NCI-H1105 treated with DMSO at 0.1 percent for 48 hours (cell line): ENCODE measurements at places on chromosomes 4 and X.

GRCh38 chr4:127145006-127145540 is 487.7 kb upstream of the INTU start:
- peak; percentile 96 for DNase-seq

DNA sequence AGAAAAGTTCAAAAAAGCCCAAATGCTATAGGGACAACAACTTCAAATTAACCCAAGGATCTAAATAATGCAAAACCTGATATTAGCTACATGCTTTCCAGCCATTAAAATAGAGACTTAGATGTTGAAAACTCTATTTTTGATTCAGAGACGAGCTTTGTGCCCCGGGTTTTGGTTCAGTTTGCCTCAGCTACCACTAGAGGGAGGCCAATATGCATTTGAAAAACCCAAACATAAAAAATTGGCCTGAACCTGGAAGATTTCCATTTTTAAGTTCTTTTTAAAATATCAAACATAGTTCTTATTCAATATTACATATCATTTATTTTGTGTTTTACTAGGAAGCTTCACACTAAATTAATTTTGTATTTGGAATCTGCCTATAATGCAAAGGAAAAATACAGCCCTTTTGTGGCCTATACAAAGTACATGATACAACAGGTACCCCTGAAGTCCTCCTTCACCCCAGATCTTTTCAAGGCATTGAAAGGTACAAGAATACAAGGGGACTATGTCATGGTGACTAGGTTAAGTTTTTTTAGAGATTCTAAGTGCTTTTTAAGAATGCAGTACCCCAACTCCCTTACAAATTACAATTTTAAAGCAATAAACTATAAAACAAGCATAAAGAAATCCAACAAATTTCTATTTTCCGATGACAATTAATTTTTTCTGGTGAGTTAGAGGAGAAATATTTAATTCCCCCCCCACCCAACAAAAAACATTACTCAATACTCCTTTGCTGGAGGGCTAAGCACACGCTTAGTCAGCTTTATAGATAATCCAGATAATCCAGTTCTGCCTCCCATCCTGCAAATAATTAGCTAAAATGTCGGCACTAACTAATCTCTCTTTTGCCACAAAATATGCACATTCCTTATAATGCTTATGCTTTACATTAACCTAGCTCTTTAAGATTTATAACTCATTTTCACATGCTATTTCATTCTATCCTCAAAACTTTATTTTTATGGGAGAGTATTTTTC is 97.7 kb upstream of the PTPN13 start:
- DNase-seq = peak; percentile 20

DNA sequence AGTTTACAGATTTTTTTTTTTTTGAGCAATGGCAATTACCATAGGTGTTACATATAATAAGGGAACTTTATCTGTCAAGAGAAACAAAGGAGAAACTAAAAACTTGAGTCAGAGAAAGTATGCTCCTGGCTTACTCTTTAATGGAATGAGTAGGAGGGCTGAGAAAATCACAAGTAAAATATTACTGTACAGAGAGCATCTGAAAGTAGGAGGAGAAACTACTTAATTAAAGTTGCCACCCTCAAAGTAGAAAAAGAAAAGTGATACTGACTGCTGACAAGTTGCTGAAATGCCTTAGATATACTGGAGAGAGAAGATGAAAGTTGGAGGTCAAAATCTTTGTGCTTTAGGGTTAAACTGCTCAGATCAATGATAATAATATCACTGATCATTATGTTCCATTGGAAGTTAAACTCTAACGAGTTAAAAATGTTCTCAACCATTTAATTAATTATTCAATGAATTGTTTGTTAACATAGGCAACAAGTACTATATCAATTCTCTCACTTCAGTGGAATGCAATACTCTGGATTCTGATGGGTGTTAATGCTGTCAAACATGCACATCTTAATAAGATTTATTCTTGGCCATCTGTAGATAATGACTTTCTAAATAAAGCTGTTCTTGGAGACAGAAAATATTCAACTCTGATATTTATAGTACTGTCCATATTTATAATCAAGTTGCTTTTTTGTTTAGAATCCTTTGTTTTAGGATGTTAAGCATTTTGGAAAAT is 61.2 kb upstream of the CAMK2D start:
- DNase-seq = no peak

- DNase-seq = no peak
Measured at GRCh38 chr4:38233727-38234480, 273.7 kb downstream of the PTTG2 start.

- no peak for DNase-seq
Measured at GRCh38 chrX:50158593-50158992, 42.2 kb downstream of the AKAP4 start.

DNA sequence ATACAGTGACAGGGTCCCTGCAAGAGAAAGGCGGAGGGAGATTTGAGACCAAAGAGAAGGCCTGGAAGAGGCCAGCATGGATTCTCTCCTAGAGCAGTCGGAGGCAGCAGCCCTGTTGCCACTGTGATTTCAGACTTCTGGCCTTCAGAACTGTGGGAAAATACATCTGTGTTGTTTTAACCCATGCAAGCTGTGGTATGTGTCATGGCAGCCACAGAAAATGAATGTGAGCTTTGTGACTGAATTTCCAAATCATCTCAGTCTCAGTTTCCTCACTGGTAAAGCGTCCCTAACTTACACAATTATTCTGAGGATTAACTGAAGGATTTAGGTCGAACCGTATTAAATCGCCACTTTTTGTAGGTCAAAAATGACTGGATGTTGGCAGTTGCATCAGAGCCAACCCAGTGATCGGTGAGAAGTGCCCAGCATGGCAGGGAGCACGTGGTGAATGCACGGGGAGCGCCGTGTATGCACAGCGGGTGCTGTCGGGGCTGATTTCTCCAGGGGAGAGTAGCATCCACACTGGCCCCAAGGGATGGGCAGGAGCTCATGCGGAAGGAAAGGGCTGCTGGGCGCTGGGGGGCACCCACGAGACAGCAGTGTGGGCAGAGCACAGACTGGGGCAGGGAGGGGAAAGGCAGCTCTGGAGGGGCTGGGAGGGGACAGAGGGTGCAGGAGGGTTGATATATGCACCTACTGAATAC is 23.8 kb upstream of the NSG1 start:
- DNase-seq = no peak

DNA sequence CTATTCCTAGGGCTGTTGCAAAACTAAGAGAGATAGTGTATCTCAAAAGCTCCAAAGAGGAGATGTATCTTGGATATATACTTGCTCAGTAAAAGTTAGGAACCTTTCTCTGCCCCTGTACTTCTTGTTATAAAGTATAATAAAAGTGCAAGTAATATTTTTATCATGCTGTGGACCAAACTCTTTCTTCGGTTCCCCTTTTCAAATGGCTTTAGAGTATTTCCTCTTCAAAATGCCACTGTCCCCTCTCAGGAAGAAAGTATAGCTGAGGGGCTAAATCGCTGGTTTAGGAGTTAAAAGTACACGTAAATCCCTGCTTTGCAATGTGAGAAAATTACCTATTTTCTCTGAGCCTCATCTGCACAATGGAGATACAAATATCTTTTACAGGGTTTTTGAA is 169.1 kb upstream of the FTHL17 start:
- no peak for DNase-seq

GRCh38 chrX:98357146-98357545 is 1473.4 kb downstream of the RPA4 start:
- peak; percentile 59 for DNase-seq

DNA sequence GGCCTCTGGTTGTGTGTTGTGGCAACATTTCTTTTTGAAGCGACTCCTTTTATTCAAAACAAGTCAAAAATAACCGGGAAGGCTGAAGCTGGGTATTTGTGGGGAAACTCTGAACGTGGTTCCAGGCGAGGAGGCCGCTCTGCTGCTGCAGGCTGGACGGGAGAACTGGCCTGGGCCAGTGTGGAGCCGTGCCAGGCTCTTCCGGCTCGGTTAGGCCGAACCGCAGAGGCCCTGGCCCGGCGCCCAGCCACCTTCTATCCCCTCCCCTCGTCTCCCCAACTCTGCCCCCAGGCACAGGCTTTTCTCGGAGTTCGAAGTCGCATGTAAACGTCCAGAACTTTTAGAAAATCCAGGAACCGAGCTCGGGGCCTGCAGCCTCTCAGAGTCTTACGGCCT is 2.4 kb upstream of the BCOR start:
- DNase-seq = no peak

- DNase-seq = no peak
Measured at GRCh38 chr4:6988016-6988715, 55.0 kb upstream of the TADA2B start.

DNA sequence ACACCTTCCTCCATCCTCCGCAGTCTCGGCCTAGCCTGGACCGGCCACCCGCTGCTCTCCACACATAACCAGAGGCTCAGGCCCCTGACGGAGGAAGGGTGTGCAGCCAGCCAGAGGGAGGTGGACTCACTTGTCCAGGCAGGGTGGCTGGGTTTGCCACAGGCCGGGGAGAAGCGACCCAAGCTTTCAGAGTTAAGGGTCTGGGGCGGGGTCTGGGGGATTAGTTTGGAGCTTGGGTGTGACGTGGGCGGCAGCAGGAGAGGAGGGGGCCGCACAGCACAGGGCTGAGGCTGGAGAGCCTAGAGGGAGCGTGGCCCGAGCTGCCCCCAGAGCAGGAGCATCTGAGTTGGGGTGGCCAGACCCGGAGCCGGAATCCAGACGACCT is 22.4 kb upstream of the CPLX1 start:
- no peak for DNase-seq

GRCh38 chr4:8761167-8761823 is 110.3 kb downstream of the HMX1 start:
- no peak for DNase-seq

DNA sequence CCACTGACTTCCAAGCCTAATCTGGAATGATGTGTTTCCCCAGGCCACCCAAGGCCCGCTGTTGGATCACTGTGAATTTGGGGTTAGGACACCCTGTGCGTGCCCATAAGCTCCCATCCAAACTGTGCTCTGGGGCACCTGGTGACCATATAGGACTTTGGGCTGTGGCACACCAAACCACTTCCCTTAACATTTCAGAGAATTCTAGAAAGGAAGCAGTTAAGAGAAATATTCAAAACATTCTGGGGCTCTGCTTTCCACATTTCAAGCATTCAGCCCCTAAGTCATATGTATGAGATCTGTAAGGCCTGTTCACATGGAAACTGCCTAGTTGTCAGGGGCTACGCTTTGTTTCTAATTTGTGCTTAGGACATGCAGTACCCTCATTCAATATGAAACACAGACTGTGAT is 14.4 kb downstream of the VGLL1 start:
- peak; percentile 32 for DNase-seq

DNA sequence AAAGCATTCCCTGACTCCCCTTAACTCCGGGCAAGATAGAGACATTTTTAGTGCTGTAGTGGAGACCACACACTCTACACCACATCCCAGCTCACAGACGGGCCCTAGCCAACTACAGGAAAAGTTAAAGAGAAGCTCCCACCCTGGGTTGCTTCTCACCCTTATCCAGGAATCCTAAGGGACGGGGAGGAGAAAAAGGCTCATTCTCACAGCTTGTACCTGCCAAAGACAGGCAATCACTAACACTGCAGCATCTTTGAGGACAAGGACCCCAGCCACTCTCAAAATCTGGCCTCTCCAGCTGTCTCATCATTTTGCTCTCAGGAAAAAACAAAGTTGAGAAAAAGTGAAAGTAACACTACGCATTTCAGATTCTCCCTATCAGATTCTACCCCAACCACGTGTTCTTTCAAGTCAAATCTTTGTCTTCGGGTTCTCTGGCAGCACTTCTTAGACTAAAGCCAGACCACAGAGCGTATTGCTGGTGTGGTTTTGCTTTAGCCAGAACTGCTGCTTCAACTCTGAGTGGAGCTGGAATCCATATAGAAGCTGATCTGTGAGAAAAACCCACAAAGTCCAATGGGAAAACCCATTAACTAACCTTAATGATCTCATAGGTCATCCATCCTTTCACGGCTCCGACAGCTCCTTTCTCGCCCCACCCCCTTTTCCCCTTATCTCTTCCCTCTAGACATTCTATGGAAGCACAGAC is 605.9 kb upstream of the DIPK2B start:
- no peak for DNase-seq

GRCh38 chr4:113981591-113981990 is 2.1 kb upstream of the ARSJ start:
- DNase-seq = no peak

DNA sequence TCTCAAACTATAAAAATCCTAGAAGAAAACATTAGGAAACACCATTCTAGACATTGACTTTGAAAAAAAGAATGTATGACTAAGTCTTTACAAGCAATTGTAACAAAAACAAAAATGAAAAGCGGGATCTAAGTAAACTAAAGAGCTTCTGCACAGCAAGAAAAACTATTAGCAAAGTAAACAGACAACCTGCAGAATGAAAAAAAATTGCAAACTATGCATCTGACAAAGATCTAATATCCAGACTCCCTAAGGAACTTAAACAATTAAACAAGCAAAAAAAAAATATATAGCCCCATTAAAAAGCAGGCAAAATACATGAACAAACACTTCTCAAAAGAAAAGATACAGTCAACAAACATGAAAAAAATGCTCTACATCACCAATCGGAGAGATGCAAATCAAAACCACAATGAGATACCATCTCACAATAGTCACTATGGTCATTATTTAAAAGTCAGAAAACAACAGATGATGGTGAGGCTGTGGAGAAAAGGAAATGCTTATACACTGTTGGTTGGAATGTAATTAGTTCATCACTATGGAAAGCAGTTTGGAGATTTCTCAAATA is 168.1 kb downstream of the EPHA5 start:
- DNase-seq = no peak

DNA sequence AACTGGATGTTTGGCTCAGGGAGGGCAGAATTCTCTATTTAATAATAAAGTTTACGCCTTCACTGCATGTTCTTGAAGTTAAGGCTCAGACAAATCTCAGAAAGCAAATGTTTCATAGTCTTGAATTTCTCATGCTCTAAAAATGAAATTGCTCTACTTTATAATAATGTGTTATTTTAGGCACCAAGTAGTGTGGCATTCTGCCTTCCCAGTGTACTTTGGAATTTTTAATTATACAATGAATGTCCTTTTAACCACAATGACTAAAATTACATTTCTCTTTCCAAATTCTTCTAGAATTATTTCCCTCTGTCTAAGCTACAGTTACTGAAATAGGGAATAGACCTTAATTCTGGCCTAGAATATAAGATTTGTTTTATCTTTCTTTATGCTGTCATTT is 97.9 kb upstream of the PDE5A start:
- no peak for DNase-seq
